IPS-NIHi11 (cell line): ENCODE measurements at places on chromosomes 6 and 20.

GRCh38 chr6:84455511-84456029, 228.1 kb upstream of the CEP162 start:
- no peak for DNase-seq

GRCh38 chr6:164578616-164579015, 730.8 kb downstream of the C6orf118 start:
- no peak for DNase-seq

- DNase-seq = peak; percentile 41
Observed at GRCh38 chr6:28683945-28684538, 158.4 kb downstream of the GPX5 start.

- DNase-seq = no peak
Observed at GRCh38 chr20:40583205-40583604, 105.8 kb downstream of the MAFB start.

- DNase-seq = no peak
Observed at GRCh38 chr6:85112540-85112939, 337.3 kb upstream of the NT5E start.

DNA sequence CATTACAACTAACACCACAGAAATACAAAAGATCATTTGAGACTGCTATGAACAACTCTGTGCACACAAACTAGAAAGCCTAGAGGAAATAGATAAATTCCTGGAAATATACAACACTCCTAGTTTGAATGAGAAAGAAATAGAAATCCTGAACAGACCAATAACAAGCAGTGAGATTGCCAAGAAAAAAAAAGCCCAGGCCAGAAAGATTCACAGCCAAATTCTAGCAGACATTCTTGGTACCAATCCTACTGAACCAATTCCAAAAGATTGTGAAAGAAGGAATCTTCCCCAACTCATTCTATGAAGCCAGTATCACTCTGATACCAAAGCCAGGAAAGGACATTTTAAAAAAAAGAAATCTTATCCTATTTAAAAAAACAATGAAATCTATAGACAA, 7.0 kb upstream of the CDK19 start:
- no peak for DNase-seq

- DNase-seq = no peak
Observed at GRCh38 chr20:35821807-35822242, 50.0 kb downstream of the PHF20 start.

- no peak for DNase-seq
Observed at GRCh38 chr6:51778666-51779065, 308.7 kb downstream of the PKHD1 start.

DNA sequence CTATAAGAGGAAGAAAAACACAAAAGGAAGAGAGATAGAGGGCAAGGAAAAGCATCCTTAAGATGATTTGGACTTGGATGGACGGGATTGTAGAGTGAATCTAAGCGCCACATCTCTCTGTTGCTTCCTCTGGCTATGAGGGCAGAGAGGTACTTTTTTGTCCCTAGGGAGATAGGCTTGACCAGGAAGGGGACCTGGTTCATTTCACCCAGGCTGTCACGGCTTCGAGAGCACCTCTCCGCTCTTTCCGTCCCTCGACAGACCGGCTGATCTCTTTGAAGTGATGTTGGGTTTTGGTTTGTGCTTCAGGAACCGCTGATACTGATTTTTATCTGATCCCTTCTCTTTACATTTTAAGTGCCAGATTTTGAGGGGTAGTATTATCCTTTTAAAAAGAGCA, 19.6 kb downstream of the NKX2-4 start:
- no peak for DNase-seq
